ENCODE measurements at places on chromosomes 7 and 10. TPM values are rescaled to one million over a fixed set of nuclear protein-coding genes. Genes with fewer than 3 reads are reported as not detected.

GRCh38 chr7:25180946-25181345 lies 47.3 kb downstream of the NPVF start:
- H3K27me3 ChIP-seq: no peaks in the 10 kb centered on the region
- DNase-seq: no peak
- peaks cover 7% of the 10 kb centered on the region for H3K4me1 ChIP-seq
- H3K36me3 ChIP-seq: no peaks in the 10 kb centered on the region
- no peak overlapping the region for H3K27ac ChIP-seq

The SLC35B4 gene
- polyA plus RNA-seq: 2.4 TPM

DNA sequence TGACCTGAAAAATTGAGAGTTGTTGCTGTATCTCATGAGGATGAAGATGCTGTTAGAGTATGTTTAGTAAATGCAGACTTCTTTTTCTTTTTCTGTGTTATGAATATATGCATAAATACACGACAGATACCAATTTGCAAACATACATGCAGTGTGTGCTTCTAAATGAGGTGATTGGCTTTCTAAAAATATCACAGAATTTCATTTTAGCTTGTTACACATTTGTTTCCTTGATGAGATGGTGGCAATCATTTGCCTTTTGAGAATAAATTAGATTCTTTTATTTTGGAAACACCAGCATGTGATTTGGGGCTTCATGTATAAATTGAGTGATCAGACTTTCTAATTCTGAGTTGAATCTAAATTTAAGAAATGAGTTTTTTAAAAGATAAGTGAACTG lies 29.7 kb downstream of the CCNY start:
- no peak overlapping the region for H3K4me3 ChIP-seq
- H3K36me3 ChIP-seq: no peaks in the 10 kb centered on the region
- peaks cover 3% of the 10 kb centered on the region for H3K4me1 ChIP-seq
- no peak for DNase-seq
- H3K27me3 ChIP-seq: no peaks in the 10 kb centered on the region

GRCh38 chr7:2843711-2844152 lies 376 bp downstream of the GNA12 start:
- H3K4me3 ChIP-seq: peak overlapping the region; percentile 80
- no peaks in the 10 kb centered on the region for H3K36me3 ChIP-seq
- peaks cover 4% of the 10 kb centered on the region for H3K4me1 ChIP-seq

- no peak overlapping the region for H3K27ac ChIP-seq
- no peaks in the 10 kb centered on the region for H3K4me1 ChIP-seq
- no peaks in the 10 kb centered on the region for H3K27me3 ChIP-seq
These were observed 79.0 kb upstream of the SEMA3C start for GRCh38 chr7:80997841-80998240.

GRCh38 chr7:32535162-32535702 lies 39.9 kb downstream of the AVL9 start:
- no peak for DNase-seq
- H3K4me3 ChIP-seq: no peak overlapping the region
- peaks cover 19% of the 10 kb centered on the region for H3K4me1 ChIP-seq
- no peaks in the 10 kb centered on the region for H3K36me3 ChIP-seq

DNA sequence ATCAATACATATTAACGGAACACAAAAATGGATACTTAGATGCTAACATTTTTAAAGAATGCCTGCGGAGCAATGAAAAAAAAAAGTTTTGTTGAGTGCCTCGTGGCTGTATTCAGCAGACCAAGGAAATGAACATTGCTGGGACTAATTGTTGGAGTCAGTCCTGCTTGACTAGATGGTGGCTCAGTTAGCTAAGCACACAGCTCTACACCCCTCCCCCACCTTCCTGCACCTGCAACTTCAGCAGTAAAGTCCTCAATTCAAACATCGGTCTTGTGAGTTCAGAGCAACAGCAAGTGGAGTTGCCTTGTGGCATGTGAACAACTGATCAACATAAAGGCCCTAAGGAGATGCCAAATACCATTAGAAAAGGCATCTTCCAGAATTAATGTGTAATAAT lies 326.0 kb upstream of the NPSR1 start:
- no peaks in the 10 kb centered on the region for H3K4me1 ChIP-seq
- no peaks in the 10 kb centered on the region for H3K36me3 ChIP-seq
- H3K27ac ChIP-seq: no peak overlapping the region

- H3K27me3 ChIP-seq: peaks cover 62% of the 10 kb centered on the region
- DNase-seq: peak; percentile 67
- H3K27ac ChIP-seq: no peak within 1 kb of the TSS
These were observed at the start of gene RET for GRCh38 chr10:43076876-43077420. TSS of gene RET (plus strand) at chr10:43077069. CDS start at chr10:43077259, 190 bp downstream.

GRCh38 chr7:80231707-80232106 lies 97.1 kb downstream of the GNAI1 start:
- H3K27ac ChIP-seq: no peak overlapping the region
- H3K4me1 ChIP-seq: no peaks in the 10 kb centered on the region
- H3K4me3 ChIP-seq: no peak overlapping the region
- DNase-seq: no peak
- H3K27me3 ChIP-seq: no peaks in the 10 kb centered on the region
